GM12892 (cell line): ENCODE measurements at places on chromosomes 2 and 18.

- no peak for DNase-seq
Measured at GRCh38 chr18:66630831-66631230, 26.9 kb upstream of the CDH19 start.

GRCh38 chr2:213015387-213016165 is 135.8 kb downstream of the IKZF2 start:
- DNase-seq = no peak

GRCh38 chr18:9735238-9735637 is 27.1 kb downstream of the RAB31 start:
- no peak for DNase-seq

- no peak for DNase-seq
Measured at GRCh38 chr2:222799262-222799918, 61.4 kb upstream of the ACSL3 start.

- no peak for DNase-seq
Measured at GRCh38 chr18:2827061-2827460, 19.7 kb upstream of the EMILIN2 start.

GRCh38 chr2:171320208-171320621 is 113.6 kb downstream of the METTL8 start:
- no peak for DNase-seq

DNA sequence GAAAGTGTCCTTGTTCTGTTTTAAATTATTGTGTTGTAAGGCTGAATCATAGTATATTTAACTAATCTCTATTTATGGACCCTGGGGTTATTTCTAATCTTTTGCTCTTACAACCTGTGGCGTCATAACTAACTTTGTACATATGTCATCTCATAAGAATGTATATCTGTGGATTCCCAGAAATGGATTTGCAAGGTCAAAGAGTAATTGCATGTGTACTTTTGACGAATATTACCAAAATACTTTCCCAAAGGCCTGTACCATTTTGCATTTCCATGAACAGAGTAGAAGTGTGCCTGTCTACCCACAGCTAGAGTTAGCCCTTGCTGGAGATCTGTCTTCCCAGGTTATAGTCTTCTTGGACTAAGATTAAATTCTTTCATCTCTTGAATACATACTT is 42.8 kb downstream of the SEMA4F start:
- no peak for DNase-seq

DNA sequence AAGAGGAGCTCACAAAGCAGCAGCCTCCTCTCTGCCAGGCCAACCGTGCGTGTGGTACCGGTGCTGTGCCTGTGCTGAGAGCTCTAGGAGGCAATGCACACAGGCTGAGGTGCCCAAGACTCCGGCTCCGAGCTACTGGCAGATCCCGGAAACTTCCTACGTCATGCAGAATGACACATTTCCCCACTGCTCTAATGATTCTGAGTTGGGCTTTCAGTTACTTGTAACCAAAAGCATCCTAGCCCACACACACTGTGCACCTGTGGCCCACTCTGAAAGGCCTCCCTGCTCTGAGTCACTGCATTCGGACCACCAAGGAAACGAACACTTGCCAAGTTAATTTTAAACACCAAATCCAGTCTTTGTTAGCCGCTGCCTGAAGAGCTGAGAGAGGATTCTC is 9.3 kb upstream of the RNU4ATAC start:
- DNase-seq = no peak

GRCh38 chr18:38262661-38263060 is 697.1 kb upstream of the CELF4 start:
- DNase-seq = no peak
